ENCODE measurements at places on chromosomes 4 and X. TPM values are rescaled to one million over a fixed set of nuclear protein-coding genes. Genes with fewer than 3 reads are reported as not detected.

Gene MSMO1
- total RNA-seq = 50.7 TPM

Gene FAM47E
- total RNA-seq = not detected

Gene F11
- total RNA-seq = not detected

GRCh38 chr4:16140231-16140878, 56.5 kb upstream of the PROM1 start:
- DNase-seq = no peak

- no peak for DNase-seq
Observed at GRCh38 chrX:19557822-19558221, 42.5 kb upstream of the MAP3K15 start.

- DNase-seq = peak; percentile 65
Observed at GRCh38 chr4:25925486-25926201, 11.6 kb downstream of the SMIM20 start.

DNA sequence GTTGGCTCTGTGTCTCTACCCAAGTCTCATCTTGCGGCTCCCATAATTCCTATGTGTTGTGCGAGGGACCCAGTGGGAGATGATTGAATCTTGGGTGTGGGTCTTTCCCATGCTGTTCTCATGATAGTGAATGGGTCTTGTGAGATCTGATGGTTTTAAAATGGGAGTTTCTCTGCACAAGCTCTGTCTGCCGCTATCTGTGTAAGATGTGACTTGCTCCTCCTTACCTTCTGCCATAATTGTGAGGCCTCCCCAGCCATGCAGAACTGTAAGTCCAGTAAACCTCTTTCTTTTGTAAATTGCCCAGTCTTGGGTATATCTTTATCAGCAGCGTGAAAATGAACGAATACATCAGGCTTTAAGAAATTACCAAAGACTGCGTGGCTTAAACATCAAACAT, 31.2 kb downstream of the STIM2 start:
- no peak for DNase-seq

- no peak for DNase-seq
Observed at GRCh38 chr4:32454482-32454881, 1734.3 kb downstream of the PCDH7 start.

GRCh38 chr4:166324321-166324720, 451.3 kb downstream of the TLL1 start:
- peak; percentile 9 for DNase-seq

- no peak for DNase-seq
Observed at GRCh38 chr4:52638717-52639116, 20.4 kb downstream of the USP46 start.

GRCh38 chrX:11460347-11460746, 167.1 kb downstream of the AMELX start:
- DNase-seq = no peak

DNA sequence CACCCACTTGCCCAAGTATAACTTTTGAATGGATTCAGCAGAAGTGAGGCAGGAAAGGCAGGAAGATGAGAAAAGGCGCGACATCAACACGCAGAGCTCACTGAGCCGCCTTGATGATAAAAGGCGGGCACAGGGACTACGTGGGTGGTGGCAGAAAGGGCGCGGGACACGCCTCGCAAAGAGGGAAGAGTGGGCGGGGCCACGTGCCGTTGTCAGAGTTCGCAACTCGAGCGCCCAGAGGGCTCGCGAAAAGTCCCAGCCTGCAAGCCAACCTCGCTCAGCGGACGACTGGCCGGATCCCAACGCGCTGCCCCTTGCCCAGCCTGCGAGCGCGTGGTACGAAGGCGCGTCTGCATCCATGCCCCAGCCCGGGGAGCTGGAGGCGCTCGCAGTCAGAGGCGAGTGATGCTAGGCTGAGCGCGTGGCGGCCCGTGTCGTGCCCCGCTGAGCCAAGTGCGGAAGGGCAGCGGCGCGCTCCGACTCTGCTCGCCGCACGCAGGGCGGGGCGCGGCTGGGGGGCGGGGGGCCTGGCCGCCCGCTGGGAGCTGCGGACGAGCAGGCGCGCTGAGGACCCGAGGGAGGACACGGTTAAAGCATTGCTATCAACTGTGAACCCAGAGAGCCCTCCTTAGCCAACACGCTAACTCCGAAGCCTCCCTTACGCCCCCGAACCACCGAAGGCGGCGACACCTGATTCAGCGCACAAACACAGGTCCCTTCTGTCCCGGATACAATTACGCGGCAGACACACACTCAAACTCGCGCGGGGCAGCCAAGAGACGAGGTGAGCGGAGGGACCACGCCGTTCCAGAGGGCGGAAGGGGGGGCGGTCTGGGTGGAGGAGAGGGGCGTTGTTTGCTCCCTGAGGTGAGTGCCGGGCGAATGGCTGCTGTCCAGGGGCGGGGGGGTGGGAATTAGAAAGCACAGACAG, at the start of gene UGT8:
UGT8 (plus strand) TSS at position 617 of the 931 bp plus-strand sequence. CDS start 24,074 bp downstream, outside the sequence.
- DNase-seq = peak; percentile 73

Measured in activated CD4-positive, alpha-beta T cell treated with anti-CD3 and anti-CD28 coated beads for 36 hours (primary cell).